HL-60 (cell line): ENCODE measurements at places on chromosomes 5 and 9.

GRCh38 chr9:134978272-134978671, 60.6 kb upstream of the FCN1 start:
- DNase-seq: no peak

- DNase-seq: no peak
Measured at GRCh38 chr9:137511758-137512463, 38.3 kb downstream of the PNPLA7 start.

- DNase-seq: no peak
Measured at GRCh38 chr5:148237785-148238417, 424 bp upstream of the MARCOL start.

DNA sequence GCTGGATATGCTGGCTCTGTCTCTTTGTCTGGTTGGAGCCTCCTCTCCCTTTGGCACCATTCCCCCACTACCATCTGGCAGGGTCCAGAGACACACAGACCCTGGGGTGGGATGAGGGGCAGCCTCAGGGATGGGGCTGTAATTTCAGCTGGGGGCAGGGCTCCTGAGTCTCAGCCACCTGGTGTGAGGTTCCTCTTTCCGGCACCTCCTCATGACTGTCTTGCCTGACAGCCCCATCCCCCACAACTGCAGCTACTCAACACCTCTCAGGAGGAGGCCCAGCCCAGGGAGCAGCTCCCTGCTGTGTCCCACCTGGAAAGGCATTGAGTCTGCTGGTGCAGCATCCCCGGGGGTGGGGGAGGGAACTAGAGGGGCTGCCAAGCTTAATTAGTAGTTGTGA, 11.7 kb upstream of the RPS14 start:
- peak; percentile 52 for DNase-seq

- no peak for DNase-seq
Measured at GRCh38 chr9:99237356-99237755, 15.3 kb downstream of the SEC61B start.

DNA sequence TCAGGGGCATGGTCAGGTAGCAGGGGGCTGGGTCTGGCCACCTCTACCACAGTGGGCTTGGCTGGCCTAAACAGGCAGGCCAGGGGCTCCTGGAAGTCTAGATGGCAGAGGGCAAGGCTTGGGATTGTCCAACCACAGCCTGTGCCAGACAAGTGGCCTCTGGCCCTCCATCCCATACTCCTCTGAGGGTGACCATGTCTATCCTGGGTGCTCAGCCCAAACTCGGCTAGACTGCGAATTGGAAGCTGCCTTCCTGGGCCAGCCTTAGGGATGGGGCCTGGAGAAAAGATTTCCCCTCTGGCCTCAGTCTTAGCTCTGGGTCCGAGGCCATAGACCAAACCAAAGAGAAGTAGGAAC, 110.5 kb downstream of the PHF2 start:
- no peak for DNase-seq

DNA sequence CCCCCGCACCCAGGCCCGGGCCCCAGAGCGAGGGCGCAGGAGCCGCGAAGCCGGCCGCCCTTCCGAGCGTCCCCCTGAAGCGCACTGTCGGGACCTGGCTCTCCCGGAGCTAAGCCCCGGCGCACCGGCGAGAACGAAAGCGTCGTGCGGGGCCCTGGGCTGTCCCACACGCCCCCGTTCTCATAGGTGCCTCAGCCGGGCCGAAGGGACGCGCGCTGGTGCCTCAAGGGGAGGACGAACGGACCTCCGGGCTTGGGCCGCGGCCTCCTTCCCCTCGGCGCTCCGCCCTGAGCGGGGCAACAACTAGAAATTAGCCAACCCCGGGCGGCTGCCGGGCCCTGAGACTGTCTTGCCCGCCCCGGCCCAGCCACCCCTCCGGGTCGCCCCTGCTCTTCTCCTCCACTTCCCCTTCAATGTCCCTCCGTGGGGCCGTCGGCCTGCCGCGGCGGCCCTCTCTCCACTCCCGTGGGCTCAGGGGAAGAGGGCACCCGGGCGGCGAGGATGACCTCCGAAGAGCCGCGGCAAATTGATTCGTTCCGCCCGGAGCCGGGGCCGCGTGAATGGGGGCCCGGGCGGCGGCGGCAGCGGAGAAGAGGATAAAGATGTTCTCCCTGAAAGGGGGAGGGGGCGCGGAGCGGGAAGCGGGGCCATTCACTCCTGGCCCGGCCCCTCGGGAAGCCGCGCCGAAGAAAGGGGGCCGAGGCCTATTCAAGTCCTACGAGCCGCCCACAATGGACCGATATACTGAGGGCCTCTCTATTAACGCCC, 3.5 kb upstream of the PRDM12 start:
- no peak for DNase-seq
